ENCODE measurements at places on chromosomes 3 and 15. TPM values are rescaled to one million over a fixed set of nuclear protein-coding genes. Genes with fewer than 3 reads are reported as not detected.

The ARHGAP11A gene
- total RNA-seq, result 55.3 TPM

DNA sequence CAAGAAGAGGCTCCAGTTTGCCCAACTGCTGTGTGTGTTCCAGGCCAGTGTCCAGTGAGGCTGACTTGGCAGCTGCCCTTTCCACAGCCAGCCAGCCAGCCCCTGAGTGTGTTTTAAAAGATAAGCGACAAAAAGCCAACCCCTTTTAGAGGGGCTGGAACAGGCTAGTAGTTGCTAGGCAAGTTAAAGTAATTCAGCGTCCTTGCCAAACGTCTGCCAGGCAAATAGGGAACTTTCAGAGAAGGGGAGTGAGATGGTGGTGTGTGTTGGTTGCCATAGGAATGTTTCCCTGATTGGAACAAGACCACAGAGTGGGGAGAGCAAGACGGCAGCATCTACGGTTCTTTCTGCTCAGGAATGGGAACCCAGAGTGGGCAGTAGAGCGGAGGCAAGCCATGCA is 86.3 kb downstream of the TMEM108 start:
- DNase-seq, result no peak

GRCh38 chr3:71185733-71186455 is 397.6 kb downstream of the FOXP1 start:
- peak; percentile 52 for DNase-seq

The ADCY5 gene
- 5.6 TPM for total RNA-seq

DNA sequence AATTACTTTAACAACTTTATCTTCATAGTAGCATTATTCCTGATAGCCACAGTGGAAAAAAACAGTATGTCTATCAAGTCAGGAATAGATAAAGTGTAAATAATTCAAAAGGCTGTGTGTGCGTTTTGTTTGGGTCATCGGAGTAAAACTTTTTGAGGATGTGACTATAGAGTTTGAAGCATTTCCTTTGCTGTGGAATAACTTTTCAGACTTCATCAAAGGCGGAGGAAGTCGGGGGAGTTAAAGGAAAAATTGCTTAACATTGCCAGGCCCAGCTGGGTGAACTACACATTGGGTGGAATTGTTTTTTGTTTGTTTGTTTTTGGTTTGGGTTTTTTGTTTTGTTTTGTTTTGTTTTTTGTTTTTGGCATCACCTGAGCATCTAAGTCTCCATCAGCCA is 70.4 kb upstream of the CRTC3 start:
- DNase-seq, result no peak

The MESP2 gene
- total RNA-seq, result 5.4 TPM

The IL16 gene
- 3.7 TPM for total RNA-seq

GRCh38 chr3:186220365-186220764 is 111.5 kb upstream of the ETV5 start:
- DNase-seq, result no peak

GRCh38 chr3:128784232-128784631 is 58.2 kb downstream of the RAB7A start:
- DNase-seq, result no peak

DNA sequence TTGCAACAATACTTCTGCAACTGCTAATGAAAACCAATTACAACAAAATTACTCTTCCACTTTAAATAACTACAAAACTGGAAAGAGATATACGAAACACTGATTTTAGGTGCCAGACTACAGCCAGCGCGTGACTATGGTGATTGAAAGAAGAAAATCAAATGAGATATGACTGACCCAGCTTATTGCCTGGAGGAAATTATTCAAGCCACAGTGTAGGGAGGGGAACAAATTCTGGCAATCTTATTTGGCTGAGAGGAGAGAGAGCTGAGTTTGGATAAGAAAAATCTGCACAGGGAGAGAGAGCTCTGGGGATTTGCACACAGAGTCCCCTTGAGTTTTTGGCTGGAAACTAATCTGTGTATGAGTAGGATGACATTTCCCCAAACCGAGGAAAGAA is 470.3 kb upstream of the FRG2C start:
- no peak for DNase-seq

- no peak for DNase-seq
These were observed 38.7 kb upstream of the MAN2C1 start for GRCh38 chr15:75407083-75407482.

- DNase-seq, result no peak
These were observed 283.6 kb downstream of the UACA start for GRCh38 chr15:70479785-70480184.

The MYRIP gene
- 6.3 TPM for total RNA-seq

GRCh38 chr15:49135911-49136310 is 19.5 kb downstream of the COPS2 start:
- DNase-seq, result no peak

- DNase-seq, result no peak
These were observed 57.2 kb downstream of the SEC22A start for GRCh38 chr3:123258811-123259420.

The KNG1 gene
- 1.0 TPM for total RNA-seq

The MESP1 gene
- 11.1 TPM for total RNA-seq

DNA sequence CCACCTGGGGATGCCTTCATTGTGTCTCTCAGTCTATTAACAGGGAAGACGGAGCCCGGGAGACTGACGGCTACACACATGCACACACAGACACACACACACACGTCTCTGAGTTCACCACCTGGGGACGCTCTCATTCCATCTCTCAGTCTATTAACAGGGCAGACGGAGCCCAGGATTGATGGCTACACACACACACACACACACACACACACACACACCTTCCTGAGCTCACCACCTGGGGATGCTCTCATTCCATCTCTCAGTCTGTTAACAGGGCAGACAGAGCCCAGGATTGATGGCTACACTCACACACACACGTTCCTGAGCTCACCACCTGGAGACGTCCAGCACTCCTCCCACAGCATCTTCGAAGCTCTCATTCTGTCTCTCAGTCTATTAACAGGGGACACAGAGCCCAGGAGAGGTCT is 143.9 kb downstream of the OR4M2 start:
- no peak for DNase-seq

- DNase-seq, result no peak
These were observed 198.8 kb downstream of the XXYLT1 start for GRCh38 chr3:195071916-195072820.

GRCh38 chr15:90037961-90038631 is 37.0 kb downstream of the ZNF710 start:
- no peak for DNase-seq

GRCh38 chr3:166388321-166388720 is 551.1 kb upstream of the BCHE start:
- no peak for DNase-seq

GRCh38 chr3:32303977-32304881 is 65.7 kb downstream of the CMTM8 start:
- no peak for DNase-seq

- DNase-seq, result no peak
These were observed 51.3 kb downstream of the LRIG1 start for GRCh38 chr3:66449411-66449974.

DNA sequence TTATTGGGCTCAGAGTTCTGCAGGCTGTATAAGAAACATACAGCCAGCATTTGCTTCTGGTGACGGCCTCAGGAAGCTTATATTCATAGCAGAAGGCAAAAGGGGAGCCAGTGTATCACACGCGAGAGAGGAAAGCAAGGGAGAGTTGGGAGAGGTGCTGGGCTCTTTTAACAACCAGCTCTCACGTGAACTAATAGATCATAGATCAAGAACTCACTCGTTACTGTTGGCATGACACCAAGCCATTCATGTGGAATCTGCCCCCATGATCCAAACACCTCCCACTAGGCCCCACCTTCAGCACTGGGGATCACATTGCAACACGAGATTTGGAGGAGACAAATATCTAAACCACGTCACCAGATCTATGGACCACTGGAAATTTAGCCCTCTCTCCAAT is 70.2 kb downstream of the TIPARP start:
- DNase-seq, result no peak

GRCh38 chr3:107275511-107275910 is 101.7 kb upstream of the CCDC54 start:
- no peak for DNase-seq

DNA sequence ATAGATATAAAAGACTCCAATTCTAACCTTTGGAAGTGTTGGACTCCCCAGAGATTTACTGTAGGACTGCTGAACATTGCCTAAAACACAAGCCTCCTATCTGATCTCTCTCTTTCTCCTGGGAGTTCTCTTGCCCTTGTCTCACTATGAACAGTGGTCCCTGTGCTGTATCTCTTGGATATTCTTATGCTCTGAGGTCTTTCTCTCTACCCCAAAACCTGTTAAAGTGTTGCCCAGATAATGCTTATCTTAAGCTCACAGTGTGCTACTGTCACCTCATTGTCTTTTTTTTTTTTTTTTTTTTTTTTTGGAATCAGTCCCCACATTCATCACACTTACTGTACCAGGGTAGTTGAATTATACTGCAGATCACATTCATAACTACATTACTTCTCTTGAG is 131.0 kb upstream of the CBLB start:
- no peak for DNase-seq

The SI gene
- 66.1 TPM for total RNA-seq

The ESYT3 gene
- 0.89 TPM for total RNA-seq

- no peak for DNase-seq
These were observed 20.8 kb downstream of the NBEAL2 start for GRCh38 chr3:47000198-47000815.

The AGBL1 gene
- total RNA-seq, result 0.10 TPM

DNA sequence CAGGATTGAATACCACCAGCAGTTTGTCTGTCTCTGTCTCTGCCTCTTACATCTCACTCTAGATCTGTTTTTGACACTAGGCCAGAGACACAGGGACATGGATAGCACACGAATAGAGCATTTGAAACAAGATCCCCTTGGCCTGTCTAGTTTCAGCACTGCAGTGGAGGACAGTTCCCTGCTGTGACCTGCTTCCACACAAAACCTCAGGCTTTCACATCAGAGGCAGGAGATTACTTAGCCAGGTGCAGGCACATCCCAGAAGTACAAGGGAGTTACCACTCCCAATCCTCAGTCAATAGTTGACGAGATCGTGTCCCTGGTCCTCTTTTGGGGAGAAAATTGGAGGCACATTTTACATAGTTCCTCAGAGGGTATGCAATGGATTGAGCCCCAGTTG is 34.0 kb upstream of the CCK start:
- no peak for DNase-seq
